IPS DF 6.9 (cell line): ENCODE measurements at places on chromosomes 2 and 18.
A peak's percentile ranks its signal among the peaks of the same experiment; 100 is the strongest.

DNA sequence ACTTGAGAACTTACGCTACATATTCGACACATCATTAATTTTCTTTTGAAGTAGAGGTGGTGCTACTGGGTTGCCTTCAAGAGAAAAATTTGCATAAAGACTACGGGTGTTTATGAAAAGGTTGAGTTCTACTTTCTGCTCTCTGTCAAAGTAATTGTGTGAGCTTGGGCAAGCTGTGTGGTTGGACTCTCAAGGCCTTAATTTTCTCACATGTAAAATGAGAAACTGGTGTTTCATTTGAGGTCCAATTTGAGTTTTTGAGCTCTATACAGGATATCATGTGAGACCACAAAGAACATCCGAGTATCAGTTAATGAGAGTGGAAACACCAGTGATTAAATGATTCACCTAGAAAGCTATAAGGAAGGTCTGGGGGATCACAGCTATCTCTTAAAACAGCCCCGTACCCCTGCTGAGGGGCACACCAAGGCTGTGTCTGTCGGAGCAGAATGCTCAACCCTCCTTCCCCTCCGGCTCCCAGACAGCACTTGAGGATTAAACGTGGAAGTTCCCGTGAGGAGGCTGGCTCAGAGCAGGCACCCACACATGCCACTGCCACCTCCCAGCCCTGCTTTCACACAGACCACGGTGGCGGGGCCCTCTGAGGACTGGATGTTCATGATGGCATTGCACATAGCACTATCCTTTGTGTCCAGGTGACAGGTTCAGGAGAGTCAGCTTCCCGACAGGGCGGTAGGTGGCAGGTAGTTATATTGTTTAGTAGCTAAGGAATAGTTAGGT, 191.8 kb downstream of the RNF144A start:
- DNase-seq: no peak

DNA sequence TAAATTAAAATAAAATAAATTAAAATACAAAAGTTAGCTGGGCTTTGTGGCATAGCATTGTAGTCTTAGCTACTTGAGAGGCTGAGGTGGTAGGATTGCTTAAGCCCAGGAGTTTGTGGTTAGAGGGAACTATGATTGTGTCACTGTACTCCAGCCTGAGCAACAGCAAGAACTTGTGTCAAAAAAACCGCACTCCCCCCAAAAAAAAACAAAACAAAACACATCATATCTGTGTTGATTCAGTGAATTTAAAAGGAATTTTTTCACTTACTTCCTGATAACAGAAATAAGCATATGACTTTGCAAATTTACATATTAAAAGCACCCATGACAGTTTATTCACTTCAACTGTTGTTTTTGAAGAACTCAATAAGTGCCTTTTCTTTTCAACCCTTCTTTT, 68.1 kb upstream of the PELI1 start:
- no peak for DNase-seq

DNA sequence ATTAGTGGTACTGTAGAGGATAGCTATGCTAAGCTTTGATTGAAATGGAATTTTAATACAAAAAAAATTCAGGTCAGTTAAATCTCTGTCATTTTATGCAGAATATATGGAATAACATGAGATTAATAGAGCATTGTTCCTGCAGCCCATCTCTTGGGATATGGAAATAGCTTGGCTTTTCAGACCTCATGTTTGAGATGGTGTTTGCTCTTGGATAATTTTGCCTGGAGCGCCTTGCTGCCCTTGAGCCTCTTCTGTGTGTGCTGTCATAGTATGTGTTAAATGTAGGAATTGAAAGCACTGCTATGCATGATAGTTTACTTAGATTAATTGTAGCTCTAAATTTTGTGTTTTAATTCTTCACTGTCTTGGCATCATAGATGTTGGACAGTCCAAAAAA, 27.7 kb downstream of the GALNT1 start:
- no peak for DNase-seq

DNA sequence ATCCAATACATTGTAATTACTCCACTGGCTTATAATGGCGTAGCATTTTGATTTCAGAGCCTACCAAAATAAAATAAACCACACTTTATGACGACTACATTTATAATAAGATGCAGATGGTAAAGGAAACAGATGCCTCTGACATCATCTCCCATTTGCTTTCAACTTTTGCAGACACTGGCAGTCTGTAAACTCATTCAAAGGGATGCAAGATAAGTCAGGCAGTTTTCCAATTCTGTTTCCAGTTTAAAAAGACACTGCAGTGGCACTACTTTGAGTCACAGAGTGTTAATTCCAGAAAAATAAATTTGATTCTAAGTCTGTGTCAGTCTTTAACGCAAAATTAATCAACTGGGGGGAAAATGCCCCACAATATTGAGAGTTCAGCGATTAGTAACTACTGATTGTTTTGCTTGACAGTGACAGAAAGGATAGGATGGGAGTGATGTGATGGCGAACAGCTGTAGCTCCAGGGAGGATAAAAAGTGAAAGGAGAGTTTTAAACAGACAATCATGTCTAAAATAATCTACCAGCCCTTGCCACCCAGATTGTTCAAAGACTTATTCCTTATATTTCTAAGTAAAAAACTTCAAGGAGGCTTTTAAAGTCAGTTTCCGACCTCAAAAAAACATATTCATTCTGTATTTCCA, 6.7 kb downstream of the DSEL start:
- DNase-seq: no peak

GRCh38 chr2:234970477-234970882, 18.7 kb downstream of the SH3BP4 start:
- DNase-seq: no peak

GRCh38 chr2:205610437-205610836, 71.9 kb upstream of the NRP2 start:
- no peak for DNase-seq

DNA sequence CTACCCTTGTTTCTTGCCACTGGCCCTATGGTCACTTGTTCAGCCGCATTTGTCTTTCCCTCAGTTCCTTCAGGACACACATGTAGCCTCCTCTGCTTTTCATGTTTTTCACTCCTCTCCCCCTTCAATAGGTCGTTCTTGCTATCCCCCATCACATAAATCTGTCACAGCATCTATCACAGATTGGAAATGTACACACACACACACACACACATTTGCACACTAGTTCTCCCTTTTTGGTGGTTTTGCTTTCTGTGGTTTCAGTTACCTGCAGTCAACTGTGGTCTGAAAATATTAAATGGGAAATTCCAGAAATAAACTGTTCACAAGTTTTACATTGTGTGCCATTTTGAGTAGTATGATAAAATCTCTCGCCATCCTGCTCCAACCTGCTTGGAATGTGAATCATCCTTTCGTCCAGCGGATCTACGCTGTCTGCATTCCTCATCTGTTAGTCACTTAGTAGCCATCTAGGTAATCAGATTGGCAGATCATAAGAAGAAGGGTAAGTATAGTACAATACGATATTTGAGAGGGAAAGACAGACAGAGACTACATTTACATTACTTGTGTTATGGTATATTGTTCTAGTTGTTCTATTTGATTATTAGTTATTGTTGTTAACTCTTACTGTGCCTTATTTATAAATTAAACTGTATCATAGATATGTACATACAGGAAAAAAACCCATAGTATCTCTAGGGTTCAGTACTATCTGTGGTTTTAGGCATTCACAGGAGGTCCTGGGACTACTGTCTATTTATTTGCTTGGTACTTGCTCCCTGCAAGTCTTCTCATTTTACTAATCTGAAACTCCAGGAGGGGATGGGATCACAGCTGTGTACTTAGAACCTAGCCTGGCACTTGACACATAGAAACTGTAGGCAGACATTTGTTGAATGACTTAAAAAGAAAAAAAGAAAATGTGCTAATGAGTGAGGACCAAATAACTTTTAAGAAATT, 86.1 kb upstream of the PNPT1 start:
- DNase-seq: no peak

DNA sequence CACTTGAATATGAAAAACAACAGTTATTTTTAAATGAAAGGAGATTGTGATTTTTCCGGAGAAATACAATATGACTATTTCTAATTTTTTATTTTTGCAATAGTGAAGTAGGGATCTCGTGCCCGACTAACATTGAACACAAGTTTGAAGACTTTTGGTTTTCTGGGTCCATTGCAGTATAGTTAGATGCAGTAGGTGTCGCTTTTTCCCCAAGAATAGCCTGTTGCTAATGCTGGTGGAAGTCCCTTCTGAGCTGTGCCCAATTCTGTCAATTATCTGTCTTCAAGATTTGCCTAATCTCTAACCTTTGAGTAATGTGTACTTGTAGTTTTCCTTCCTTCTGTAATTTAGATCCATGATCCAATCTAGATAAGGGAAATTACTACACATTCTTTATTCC, 36.5 kb downstream of the SEMA4F start:
- DNase-seq: peak; percentile 31

GRCh38 chr18:46759890-46760289, 3.0 kb upstream of the ST8SIA5 start:
- no peak for DNase-seq

GRCh38 chr18:24543086-24543794, 82.8 kb downstream of the HRH4 start:
- DNase-seq: no peak

GRCh38 chr2:134370655-134371445, 117.0 kb downstream of the MGAT5 start:
- no peak for DNase-seq

DNA sequence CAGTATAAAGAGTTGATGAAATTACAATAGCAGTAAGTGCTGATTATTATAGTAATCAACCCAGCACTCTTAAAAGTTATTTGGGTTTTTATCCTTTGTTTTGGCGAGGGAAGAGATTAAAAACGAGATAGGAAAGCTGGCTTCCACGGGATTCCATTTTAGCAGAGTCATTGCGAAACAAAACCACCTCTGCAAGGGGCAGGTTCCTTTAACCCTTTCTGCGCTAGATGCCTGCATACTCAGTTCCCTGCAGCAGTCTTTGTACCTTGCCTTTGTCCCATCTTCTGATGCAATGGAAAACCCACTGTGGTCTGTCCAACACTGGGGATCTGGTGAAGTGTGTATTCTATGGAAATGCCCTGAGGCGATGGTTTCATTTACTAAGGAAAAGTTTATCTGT, 2.7 kb downstream of the YPEL5 start:
- no peak for DNase-seq

- DNase-seq: no peak
Observed at GRCh38 chr2:120346667-120347358, 877 bp downstream of the INHBB start.

DNA sequence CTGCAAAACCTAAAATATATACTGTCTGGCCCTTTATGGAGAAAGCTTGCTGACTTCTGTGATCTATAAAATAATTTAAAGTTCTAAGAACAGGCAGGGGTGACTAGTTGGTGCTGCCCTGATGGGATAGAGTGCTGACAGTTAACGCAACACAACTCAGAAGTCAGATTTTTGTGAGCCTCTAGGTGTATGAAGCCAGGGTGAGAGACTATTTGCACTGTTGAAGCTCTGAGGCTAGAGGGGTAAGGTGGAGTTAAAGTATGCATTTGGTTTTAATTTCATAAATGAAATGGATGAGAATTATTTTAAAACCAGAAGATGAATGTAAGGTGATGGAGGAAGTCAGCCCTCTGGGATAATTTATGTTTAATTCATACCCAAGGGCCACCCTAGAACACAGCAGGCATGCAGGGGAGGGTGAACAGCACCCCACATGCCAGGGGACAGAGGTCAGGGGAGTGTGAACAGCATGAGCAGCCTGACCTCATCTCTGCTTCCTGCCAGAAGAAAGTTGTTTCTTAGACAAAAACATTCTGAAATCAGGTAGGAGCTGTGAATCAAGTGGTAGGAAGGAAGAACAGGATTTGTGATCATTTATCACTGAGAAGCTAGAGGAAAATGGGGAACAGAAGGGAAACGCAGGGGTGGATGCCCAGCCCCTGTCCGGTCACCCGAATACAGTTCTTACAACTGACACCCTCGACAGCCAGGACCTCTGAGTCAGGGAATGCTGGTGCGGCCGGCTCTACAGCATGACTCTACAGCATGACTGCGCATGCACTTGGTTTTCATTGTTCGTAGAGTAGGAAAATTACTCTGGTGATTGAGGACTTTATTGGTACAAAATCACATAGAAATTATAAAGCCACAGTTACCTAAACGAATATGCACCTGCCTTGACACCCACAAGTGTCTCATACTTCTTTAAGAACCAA, 93.1 kb downstream of the MBP start:
- DNase-seq: no peak

GRCh38 chr2:218444692-218445357, 25.9 kb downstream of the VIL1 start:
- no peak for DNase-seq

- no peak for DNase-seq
Observed at GRCh38 chr2:131431336-131431735, 44.6 kb upstream of the TUBA3D start.

DNA sequence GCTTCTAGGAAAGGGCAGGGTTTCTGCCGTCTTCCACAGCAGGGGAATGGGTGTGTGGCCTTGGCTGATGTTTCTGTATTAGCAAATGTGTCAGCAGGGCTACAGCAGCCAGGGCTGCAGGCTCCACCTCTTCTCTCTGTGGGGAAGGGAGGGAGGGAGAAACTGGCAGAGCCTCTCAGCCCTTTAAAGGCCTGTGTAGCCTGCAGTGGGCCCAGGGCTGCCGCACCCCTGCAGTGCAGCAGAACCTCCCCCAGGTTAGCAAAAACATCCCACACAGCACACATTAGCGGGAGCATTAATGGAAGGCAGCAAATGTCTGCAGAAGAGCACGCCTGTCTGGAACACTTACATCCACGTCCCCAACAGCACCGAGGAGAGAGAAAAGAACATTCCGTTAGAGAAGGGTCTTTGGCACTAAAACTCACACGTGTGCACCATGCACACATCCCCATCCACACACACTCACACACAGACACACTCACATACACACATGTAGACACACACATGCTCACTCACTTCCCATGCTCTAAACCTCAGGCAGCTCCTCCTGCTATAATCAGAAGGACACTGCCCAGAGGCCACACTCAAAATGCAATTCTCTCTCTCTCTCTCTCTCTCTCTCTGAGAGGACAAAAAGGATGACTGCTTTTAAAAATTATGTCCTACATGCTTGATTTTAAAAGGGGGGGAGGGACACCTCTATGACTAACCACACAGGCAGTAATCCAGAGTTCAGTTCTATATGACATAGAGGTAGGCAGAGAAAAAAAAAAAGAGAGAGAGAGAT, 24.1 kb downstream of the MRPL35 start:
- no peak for DNase-seq

GRCh38 chr2:223576873-223577272, 25.3 kb downstream of the SCG2 start:
- no peak for DNase-seq

- DNase-seq: no peak
Observed at GRCh38 chr2:198795419-198795818, 662.3 kb downstream of the SATB2 start.

- no peak for DNase-seq
Observed at GRCh38 chr2:95047629-95048510, 22.4 kb downstream of the MAL start.

- DNase-seq: no peak
Observed at GRCh38 chr2:59204040-59204439, 962.9 kb upstream of the FANCL start.

GRCh38 chr2:175001566-175001965, 3.6 kb downstream of the CHN1 start:
- no peak for DNase-seq

DNA sequence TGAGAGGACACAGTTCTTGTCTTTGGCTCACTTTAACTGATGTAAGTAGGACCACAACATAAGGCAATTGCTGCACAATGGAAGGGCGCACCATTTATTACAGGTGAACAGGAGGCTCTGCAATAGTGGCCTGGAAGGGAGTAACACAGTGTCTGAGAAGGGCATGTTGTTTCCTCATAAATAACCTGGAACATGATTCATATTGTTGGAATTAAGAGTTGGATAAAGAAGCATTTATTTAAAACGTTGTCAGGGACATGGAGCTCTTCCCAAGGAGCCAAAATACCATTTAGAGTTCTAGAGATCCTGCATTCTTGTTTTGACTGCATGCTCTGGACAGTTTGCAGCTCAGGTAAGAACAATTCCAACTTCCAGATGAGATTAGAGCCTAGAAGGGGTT, 110.4 kb downstream of the PLCL1 start:
- no peak for DNase-seq
